ENCODE measurements at places on chromosomes 6 and 20.

DNA sequence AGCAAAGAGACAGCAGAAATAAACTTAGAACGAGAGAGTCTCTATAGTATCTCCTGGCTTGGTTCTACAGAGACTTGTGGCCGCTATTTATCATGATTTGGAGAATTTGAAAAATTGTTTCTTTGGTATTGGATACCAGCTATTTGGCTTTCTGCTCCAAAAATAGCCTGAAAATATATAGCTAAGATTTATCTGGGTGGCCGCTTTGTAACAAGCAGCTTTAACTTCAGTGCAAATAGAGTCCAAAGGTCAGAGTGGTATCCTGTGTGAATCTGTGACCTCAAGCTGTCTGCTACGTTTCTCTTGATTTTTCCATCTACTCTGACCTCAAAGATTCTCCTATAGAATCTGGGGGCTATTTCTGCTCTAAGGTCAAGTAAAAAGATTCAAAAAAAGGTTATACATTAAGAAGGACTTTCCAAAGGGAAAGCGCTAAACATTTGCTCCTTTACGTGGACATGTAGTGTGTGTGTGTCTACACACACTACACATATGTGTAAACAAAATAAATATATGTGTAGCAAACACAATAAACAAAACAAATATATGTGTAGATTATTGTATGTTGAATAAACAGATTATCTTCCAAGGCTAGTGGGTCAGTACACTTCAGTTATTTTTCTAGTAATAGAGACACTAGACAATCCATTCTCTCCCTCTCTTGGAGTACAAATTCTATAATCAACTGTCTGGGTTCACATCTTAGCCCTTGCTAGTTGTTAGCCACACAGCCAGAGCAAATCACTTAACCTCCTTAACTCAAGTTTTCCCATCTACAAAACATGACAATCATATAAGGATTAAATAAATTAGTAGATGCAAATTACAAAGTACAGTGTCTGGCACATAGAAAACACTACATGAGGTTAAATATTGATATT is 40.8 kb downstream of the CHD6 start:
- no peak for DNase-seq

GRCh38 chr6:79783670-79784394 is 152.7 kb downstream of the SH3BGRL2 start:
- DNase-seq = no peak

- DNase-seq = no peak
Observed at GRCh38 chr6:170434117-170434820, 118.8 kb downstream of the PSMB1 start.

GRCh38 chr20:13659288-13659687 is 20.6 kb upstream of the TASP1 start:
- DNase-seq = no peak

DNA sequence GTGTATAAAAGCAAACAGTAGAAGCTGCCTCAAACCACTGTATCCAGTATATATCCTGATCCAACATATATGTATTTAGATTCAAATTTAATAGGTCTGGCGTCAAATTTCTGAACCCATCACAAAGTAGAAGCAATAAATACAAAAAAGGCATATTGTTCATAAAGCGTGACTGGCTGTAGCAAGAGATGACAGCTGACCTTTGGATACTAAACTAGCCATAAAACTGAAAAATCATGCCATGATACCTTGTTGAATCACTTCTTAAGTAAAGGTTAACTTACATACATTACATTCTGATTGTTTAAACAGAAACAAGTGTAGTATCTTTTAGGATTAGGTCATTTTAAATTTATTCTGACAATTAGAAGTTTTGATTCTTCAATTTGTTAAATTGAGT is 372.0 kb upstream of the FLRT3 start:
- DNase-seq = no peak

- no peak for DNase-seq
Observed at GRCh38 chr6:24191346-24191745, 65.3 kb downstream of the NRSN1 start.
